ENCODE measurements at places on chromosomes 1 and 21.
A peak's percentile ranks its signal among the peaks of the same experiment; 100 is the strongest.

GRCh38 chr1:160860840-160861505 is 1.7 kb downstream of the CD244 start:
- DNase-seq: no peak

GRCh38 chr1:8083739-8084484 is 57.8 kb upstream of the ERRFI1 start:
- no peak for DNase-seq

- no peak for DNase-seq
Observed at GRCh38 chr1:94093396-94093795, 27.6 kb downstream of the ABCA4 start.

DNA sequence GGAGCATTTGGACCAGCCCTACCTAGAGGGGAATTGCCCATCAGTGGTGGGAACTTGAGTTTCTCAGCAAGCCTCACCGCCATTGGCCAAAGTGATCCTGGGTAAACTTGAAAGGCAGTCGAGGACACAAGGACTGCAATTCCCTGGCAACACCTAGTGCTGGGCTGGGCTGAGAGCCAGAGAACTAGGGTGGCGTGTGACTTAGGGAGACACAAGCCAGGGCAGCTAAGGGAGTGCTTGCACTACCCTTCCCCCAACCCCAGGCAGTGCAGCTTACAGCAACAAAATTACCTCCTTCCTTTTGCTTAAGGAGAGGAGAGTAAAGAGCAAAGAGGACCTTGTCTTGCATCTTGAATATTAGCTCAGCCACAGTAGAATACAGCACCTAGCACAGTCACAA is 176.9 kb upstream of the PRMT6 start:
- no peak for DNase-seq

GRCh38 chr1:42851420-42851819 is 5.0 kb downstream of the ZNF691 start:
- DNase-seq: no peak

GRCh38 chr1:201818971-201819750 is 9.8 kb upstream of the IPO9 start:
- DNase-seq: no peak

DNA sequence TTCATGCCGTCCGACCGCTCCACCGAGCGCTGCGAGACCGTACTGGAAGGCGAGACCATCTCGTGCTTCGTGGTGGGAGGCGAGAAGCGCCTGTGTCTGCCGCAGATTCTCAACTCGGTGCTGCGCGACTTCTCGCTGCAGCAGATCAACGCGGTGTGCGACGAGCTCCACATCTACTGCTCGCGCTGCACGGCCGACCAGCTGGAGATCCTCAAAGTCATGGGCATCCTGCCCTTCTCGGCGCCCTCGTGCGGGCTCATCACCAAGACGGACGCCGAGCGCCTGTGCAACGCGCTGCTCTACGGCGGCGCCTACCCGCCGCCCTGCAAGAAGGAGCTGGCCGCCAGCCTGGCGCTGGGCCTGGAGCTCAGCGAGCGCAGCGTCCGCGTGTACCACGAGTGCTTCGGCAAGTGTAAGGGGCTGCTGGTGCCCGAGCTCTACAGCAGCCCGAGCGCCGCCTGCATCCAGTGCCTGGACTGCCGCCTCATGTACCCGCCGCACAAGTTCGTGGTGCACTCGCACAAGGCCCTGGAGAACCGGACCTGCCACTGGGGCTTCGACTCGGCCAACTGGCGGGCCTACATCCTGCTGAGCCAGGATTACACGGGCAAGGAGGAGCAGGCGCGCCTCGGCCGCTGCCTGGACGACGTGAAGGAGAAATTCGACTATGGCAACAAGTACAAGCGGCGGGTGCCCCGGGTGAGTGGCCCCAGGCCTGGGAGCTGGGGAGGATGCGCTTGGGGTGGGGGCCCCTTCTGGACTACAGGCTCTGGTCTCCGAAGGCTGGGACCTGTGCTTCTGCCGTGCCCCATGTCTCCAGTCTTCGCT is 1.1 kb downstream of the SKI start:
- DNase-seq: no peak

DNA sequence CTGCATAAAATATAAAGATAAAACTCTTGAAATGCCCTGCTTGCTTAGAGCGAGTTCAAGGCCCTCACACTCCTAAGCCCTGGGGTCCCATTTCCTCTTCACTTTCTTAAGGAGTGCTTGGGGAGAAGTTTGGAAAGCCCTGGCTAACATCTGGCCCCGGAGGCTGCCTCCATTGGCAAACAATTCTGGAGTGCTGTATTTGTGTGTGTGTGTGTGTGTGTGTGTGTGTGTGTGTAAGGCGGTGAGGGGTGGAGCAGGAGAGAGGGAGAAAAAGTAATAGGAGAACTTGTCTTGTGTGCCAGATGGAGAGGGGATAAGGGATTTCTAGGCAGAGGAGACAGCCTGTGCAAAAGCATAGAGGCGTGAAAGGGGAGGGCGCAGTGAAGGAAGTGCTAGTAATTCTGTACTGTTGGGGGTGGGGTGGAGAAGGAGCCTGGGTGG is 578 bp upstream of the TRIM62 start:
- DNase-seq: no peak

DNA sequence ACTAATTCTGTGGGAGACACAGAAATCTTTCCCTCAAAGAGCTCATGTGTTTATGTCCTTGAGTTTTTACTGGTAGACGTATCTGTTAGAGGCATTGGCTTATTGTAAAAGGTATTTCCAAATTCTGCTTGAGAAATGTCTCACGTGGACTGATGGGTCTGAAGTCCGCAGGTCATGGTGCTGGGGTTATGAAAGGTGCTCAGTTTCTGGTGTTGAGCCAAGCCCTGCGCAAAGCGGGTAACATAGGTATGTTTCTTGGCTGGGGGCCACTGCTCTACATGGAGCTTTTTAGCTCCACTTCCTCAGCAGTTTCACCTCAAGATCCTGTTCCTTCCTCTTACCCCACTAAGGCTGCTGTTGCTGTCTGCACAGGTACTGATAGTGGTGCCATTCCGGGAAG is 10.8 kb downstream of the UTP25 start:
- DNase-seq: no peak

- DNase-seq: no peak
Observed at GRCh38 chr1:84406346-84406861, 8.1 kb downstream of the DNASE2B start.

- DNase-seq: no peak
Observed at GRCh38 chr21:14609274-14609673, 63.2 kb upstream of the SAMSN1 start.

GRCh38 chr1:187509091-187509490 is 680.3 kb downstream of the PLA2G4A start:
- no peak for DNase-seq

DNA sequence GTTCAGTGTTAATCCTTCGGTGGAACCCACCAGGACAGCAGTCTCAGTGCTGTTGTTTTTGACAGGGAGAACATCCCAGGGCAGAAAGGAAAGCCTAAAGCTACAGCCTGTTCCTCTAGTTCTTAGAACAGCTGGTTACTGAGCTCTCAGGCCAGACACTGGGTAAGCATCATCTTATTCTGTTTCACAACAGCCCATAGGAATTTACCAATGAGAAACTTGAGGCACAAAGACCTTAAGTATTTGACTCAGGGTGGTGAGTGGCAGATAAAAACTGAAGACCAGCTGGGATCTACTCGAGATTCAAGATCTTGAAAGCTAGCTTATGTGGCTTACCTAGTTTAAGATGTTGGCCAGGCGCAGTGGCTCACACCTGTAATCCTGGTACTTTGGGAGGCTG is 9.4 kb upstream of the NEK2 start:
- no peak for DNase-seq

- DNase-seq: peak; percentile 29
Observed at GRCh38 chr1:39258146-39258924, 53.8 kb downstream of the MACF1 start.

- no peak for DNase-seq
Observed at GRCh38 chr21:39951183-39952101, 84.2 kb downstream of the PCP4 start.

DNA sequence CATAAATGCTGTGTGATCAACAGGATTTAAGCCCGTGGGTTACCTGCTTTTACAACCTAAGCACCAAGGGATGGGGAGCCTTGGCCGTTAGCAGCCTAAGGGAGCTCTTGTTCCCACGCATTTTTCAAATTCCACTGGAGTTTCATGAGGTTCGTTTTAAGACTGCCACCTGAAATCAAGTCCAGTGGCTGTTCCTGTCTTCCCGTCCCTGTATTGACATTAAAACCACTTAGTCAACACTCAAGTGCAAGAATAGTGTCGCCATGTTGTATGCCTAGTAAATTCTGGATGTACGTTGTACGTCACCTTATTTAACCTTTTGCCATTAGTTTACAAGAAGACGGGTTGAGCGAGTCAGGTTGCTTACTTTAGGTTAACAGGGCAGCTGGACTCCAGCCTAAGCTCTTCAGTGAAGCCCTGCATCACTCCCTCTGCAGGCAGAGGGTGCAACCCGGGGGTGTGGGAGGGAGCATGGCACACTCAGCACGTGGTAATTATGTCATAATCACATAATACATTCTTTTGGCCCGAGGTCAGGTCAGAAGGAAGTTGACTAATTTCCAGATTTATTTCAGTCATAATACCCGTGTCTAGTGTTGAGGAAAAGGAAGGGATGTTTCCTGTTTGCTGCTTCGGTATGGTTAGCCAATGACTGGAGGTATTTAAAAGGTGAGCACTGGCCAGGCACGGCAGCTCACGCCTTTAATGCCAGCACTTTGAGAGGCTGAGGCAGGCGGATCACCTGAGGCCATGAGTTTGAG is 42.5 kb downstream of the CNST start:
- no peak for DNase-seq

GRCh38 chr1:9181990-9182783 is 52.4 kb upstream of the H6PD start:
- no peak for DNase-seq

DNA sequence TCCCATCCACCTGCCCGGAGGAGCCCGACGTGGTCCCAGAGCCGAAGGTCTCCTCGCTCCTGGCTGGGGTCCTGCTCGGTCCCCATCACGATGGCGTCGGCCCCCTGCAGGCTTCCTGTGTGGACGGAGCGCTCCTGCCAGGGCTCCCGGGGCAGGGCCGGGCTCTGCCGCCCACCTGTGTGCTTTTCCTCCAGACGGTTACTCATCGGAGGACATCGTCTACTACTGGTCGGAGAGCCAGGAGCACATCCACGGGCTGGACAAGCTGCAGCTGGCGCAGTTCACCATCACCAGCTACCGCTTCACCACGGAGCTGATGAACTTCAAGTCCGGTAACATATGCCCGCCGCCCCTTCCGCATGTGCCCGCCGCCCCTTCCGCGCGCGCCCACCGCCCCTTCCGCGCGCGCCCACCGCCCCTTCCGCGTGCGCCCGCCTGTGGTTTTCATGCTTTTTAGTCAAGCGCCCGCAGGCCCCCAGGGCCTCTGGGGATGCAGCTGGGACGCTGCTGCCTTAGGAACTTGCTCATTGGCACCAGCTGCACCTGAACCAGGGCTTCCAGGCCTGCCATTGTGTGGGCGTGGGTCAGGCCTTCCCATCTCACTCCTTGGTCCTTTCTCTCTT is 8.9 kb downstream of the GABRD start:
- no peak for DNase-seq

DNA sequence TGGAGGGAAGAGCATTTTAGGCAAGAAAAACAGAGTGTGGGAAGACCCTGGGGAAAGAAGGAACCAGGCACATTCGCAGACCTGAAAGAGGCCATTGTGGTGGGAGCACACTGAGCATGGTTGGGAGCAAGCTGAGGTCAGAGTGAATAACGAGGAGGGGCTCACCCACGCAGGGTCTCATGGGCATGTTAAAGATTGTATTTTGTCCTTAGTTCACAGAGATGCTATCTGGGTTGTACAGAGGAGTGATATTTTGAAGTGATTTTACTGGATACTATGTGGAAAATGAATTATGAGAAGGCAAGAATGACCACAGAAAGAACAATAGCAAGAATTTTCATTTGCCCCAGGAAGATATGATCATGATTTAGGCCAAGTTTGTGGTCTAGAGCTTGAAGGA is 578.3 kb upstream of the NR5A2 start:
- DNase-seq: no peak

DNA sequence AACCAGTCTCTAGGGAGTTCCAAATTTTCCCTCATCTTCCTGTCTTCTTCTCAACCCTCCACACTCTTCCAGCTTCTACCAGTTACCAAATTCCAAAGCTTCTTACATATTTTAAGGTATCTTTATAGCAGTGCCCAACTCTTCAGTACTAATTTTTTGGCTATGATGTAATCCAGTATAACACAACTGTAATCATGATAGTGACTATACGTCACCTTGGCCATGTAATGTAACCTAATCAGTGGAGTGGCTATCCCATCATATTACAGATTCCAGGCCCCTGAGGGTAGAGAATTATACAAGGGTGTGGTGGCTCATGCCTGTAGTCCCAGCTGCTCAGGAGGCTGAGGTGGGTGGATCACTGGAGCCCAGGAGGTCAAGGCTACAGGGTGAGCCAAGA is 143.2 kb downstream of the CLEC20A start:
- DNase-seq: no peak

GRCh38 chr1:21496886-21497285 is 12.3 kb upstream of the ALPL start:
- no peak for DNase-seq

DNA sequence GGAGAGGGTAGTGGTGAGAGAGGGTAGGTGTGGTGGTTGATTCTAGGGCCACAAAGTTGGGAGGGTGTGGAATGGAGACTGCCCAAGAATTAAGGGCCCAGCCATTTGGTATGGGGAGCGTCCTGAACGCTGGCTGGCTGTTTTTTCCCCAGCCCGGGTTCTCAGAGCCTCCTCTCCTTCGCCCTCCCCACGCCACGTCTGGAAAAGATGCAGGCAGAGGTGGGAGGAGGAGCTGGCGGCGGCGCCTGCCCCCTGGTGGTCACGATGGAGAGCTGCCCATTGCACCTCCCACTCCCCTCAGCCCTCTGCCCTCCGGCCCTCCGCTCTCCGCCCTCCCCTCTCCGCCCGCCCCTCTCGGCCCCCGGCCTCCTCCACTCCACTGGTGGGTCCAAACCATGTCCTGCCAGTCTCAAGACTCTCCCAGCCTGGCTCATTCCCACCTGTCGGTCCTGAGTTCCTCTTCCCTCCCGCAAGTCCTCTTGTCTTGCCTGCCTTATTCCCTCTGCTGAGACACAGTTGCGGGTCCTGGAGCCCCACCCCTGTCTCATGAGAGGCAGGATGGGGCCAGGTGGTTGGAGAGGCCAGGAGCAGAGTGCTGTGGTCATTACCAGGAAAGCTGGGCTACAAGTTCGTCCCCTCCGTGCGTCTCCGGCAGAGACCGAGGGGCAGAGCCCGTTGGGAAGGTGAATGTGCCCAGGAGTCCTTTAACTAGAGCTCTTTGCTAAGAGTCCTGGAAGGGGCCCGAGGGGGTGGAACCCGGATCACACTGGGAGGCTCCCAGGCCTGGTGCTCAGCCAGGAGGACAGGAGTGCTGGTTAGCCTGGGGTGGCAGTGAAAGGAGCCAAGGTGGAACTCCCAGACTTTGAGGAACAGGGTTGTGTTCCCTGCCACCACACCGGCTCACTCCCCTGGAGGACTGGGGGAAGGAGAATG is 22.6 kb downstream of the ETNK2 start:
- peak; percentile 49 for DNase-seq

- no peak for DNase-seq
Observed at GRCh38 chr1:156407344-156407743, 38.3 kb downstream of the RHBG start.

Measured in CMK (cell line).